LHCN-M2 (cell line): ENCODE measurements at places on chromosomes 5 and 9. TPM values are rescaled to one million over a fixed set of nuclear protein-coding genes. Genes with fewer than 3 reads are reported as not detected.

TMEM174 gene
- not detected in 2 replicates for total RNA-seq

DNA sequence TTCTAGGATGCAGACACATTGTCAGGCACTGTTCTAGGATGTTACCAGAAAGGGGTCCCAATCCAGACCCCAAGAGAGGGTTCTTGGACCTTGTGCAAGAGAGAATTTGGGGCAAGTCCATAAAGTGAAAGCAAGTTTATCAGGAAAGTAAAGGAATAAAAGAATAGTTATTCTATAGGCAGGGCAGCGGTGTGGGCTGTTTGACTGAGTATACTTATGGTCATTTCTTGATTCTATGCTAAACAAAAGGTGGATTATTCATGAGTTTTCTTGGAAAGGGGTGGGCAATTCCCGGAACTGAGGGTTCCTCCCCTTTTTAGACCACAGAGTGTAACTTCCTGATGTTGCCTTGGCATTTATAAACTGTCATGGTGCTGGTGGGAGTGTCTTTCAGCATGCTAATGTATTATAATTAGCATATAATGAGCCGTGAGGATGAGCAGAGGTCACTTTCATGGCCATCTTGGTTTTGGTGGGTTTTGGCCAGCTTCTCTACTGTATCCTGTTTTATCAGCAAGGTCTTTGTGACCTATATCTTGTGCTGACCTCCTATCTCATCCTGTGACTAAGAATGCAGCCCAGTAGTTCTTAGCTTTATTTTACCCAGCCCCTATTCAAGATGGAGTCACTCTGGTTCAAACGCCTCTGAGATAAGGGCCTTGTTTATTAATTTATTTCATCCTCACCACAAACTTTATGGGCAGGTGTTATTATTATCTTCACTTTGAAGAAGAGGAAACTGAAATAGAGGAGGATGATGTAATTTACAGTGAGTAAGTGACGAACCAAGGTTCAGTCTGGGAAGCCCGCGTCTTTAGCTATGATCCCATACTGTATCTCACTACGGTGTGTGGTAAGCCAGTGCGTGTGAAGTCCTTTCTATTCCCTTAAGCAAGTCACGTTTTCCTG is 186.0 kb upstream of the KLF4 start:
- no peak for DNase-seq

WNT8A gene
- total RNA-seq: not detected in 2 replicates

CATSPER3 gene
- total RNA-seq: 0.11 TPM in 1 of 2 replicates, not detected in the other

DNA sequence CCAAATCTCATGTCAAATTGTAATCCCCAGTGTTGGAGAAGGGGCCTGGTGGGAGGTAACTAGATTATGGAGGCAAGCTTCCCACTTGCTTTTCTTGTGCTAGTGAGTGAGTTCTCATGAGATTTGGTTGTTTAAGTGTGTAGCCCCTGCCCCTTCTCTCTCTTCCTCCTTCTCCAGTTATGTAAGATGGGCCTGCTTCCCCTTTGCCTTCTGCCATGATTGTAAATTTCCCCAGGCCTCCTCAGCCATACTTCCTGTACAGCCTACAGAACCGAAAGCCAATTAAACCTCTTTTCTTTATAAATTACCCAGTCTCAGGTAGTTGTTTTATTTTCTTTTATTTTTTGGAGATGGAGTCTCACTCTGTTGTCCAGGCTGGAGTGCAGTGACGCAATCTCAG is 18.2 kb upstream of the TXNDC8 start:
- DNase-seq: no peak

GRCh38 chr9:110049699-110050450 is 158.1 kb downstream of the C9orf152 start:
- peak; percentile 42 for DNase-seq

- DNase-seq: no peak
These were observed 46.0 kb downstream of the C9orf152 start for GRCh38 chr9:110161940-110162339.

MVB12B gene
- total RNA-seq: 3.7 and 4.8 TPM in 2 replicates

- DNase-seq: no peak
These were observed 49.6 kb upstream of the ABCA1 start for GRCh38 chr9:104977580-104977979.

EFNA5 gene
- total RNA-seq: 7.2 and 13.1 TPM in 2 replicates

CER1 gene
- total RNA-seq: not detected in 2 replicates

PCDHA4 gene
- total RNA-seq: 0.26 and 0.40 TPM in 2 replicates

GRCh38 chr5:157574456-157575380 is 857 bp downstream of the ADAM19 start:
- DNase-seq: peak; percentile 54

CLK4 gene
- 9.4 and 13.3 TPM in 2 replicates for total RNA-seq

GRCh38 chr5:9297134-9297533 is 248.7 kb downstream of the SEMA5A start:
- DNase-seq: no peak

DNA sequence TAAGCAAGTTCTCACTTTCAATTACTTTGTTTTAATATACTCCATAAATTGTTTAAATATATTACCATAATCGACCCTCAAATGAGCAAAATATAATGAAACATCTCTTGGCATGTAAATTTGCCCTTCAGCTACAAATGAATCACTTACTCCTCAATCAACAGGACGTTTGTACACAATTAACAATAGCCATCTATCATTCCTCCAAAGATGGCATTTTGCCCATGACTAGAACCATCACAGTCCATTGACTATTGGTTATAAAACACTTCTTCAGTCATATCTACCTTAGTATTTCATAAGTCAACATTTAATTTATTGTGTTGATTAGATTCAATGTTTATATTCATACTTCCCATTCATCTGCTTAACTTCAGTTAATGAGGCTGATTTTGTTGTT is 127.2 kb downstream of the CTNND2 start:
- no peak for DNase-seq
